MCF 10A (cell line): ENCODE measurements at places on chromosomes 16 and 17. TPM values are rescaled to one million over a fixed set of nuclear protein-coding genes. Genes with fewer than 3 reads are reported as not detected.

DNA sequence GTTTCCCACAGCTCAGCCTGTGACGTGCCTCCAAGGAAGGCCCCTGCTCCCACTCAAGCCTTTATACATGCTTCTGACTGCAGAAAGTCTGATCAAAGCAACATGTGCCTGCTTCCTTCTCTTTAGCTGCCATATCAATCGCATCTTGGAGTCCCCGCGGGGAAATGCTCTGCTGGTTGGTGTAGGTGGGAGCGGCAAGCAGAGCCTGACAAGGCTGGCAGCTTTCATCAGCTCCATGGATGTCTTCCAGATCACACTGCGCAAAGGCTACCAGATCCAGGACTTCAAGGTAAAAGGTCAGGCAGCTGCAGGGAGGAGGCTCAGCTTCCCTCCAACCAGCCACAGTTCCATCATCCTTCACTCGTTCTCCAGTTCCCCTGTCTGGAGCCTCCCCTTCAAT, 189.7 kb downstream of the ZNF18 start:
- DNase-seq = no peak

DNA sequence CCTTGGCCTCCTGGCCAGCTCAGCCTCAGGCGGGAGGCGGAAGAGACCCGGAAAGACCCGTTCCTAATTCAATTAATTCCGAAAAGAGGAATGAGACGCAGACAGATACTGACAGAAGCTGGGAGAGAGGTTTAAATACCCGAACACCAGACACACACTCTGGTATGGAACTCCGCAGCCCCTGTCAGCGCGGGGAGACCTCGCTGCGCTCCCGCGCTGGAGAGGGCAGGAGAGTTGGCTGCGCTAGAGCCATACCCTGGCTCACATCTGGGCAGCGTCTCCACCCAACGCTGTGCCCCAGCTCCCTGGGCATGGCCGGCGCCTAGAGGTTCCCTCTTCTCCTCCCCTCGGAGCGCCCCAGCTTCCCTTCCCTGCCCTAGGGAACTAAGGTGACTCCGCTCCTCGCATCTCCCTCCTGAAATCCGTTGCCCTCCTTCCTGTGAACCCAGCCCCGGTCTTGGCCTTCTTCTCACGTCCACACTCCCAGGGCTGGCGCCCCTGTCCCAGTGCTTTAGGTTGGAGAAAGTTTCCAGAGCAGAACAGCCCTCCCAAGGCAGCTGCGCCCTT, 8.0 kb downstream of the NEUROD2 start:
- no peak for DNase-seq

DNA sequence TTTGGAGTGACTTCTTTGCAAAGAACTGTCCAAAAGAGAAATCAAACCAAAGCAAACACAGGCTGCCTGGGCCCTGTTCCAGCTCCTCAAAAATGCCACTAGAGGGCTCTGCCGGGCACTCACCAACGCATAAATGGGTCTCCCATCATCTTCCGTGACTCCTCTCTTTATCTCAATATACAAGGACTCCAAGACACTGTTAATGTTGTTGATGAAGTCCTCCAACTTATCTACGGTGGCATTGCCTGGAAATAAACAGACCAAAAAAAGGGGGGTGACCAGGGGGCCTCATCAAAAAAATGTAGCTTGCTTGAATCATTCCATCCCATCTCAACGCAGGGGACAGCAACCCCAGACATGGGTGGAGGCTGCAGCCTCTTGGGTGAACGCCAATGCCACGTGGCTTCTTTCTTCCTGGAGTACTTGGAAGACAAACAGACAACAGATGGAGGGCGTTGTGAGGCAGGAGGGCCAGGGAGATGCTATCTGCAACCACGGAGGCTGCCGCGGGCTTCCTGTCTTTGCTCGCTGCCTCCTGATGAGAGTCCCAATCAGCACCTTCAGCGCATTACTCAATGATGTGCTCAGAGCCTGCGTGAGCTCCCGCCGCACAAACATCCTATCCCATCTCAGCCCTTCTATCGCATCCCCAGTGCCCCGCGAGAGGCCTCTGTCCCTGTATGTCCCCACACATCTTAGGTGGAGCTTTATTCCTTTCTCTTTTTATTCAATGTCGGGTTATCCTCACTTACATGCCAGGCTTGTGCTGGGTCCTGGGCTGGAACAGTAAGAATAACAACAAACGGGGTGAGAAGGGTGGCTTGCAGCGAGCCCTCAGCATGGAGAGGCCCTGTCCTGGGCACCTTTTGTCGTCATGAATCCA, 32.0 kb downstream of the KDM8 start:
- peak; percentile 84 for DNase-seq

Gene C1QL1
- 0.56 and 0.96 TPM in 2 replicates for total RNA-seq

DNA sequence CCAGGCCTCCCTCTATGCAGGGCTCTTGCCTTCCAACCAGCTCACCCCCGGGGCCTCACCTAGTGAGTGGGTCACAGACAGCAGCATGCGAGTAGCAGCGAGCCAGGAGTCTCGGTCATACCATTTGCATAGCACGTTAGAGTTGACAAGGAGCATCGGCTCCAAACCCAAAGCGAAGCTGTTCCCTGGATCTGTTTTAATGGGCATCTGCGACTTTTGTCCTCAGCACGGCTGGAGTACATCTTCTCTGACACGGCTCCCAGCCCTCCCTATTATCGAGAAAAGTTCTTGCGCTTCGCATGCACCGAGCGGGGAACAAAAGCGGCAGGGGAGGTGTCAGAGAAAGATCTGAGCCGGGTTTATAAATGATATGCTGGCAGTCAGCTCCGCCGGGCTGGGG, 253.3 kb downstream of the MAF start:
- no peak for DNase-seq

Gene CDRT4
- 11.3 and 19.6 TPM in 2 replicates for total RNA-seq
